ENCODE measurements at places on chromosomes 3 and 15.
A peak's percentile ranks its signal among the peaks of the same experiment; 100 is the strongest.

GRCh38 chr3:8767667-8768363 is 1.6 kb downstream of the OXTR start:
- peak; percentile 59 for DNase-seq

DNA sequence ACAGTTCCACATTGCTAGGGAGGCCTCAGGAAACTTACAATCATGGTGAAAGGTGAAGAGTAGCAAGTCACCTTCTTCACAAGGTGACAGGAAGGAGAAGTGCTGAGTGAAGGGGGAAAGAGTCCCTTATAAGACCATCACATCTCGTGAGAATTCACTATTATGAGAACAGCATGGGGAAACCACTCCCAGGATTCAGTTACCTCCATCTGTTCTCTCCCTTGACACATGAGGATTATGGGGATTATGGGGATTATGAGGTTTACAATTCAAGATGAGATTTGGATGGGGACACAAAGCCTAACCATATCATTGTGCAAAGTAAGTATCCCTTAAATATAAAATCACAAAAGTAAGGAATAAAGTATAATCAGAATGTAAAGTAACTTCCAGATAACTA is 375.9 kb upstream of the NAALADL2 start:
- no peak for DNase-seq

DNA sequence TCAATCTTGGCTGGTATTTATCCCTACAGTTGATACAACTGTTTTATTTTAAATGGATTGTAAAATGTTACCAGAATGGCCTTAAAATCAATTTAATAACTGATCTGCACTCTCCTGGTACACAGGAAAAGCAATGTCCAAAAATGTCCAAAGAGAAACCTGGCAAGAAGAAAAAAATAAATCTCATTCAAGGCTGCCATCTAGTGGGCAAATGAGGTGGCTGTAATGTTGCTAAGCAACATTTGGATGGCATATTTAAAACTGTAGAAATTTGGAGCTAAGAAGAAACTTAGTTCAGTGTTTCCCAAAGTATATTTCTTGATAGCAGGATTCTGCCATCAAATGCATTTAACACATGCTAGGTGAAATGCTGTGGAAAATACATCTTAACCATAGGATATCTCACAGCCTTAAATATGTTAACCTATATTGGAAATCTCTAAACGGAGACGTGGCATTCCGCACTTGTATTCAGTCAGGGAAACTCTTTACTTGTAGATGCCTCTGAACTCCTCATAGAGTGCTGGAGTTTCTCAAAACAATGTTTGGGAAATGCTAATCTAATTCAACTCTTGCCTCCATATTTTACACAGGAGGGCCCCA is 216.8 kb downstream of the ERC2 start:
- DNase-seq = peak; percentile 47

DNA sequence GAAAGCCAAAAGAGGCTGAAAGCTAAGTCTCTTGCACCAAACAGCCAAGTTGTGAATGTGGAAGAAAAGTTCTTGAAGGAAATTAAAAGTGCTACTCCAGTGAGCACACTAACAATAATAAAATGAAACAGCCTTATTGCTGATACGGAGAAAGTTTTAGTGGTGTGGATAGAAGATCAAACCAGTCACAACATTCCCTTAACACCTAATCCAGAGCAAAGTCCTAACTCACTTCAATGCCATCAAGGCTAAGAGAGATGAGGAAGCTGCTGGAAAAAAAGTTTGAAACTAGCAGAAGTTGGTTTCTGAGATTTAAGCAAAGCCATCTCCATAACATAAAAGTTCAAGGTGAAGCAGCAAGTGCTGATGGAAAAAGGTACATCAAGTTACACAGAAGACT is 288.8 kb upstream of the RARB start:
- no peak for DNase-seq

DNA sequence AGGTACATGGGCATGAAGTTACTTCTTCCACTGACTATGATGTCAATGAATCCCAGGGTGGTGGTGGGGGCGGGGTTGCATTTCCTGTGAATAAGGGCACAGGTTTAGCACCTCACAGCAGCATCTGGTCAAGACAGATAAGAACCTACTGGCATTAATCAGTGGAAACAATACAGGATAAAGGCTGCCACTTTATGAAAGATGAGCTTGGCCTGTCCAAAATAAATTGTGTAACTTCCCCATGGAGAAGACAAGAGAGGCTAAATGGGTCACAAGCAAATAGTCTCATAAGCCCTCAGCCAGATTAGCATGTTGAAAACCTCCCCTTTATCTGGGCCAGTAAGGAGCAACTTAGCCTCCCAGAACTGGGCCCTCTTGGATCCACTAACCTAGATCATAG is 27.4 kb upstream of the PLSCR2 start:
- DNase-seq = no peak

- DNase-seq = no peak
These were observed 625.5 kb upstream of the ZNF717 start for GRCh38 chr3:76410762-76411281.

GRCh38 chr3:143135150-143135549 is 15.6 kb downstream of the CHST2 start:
- DNase-seq = no peak

GRCh38 chr3:47910777-47911440 is 105.3 kb downstream of the MAP4 start:
- DNase-seq = no peak

DNA sequence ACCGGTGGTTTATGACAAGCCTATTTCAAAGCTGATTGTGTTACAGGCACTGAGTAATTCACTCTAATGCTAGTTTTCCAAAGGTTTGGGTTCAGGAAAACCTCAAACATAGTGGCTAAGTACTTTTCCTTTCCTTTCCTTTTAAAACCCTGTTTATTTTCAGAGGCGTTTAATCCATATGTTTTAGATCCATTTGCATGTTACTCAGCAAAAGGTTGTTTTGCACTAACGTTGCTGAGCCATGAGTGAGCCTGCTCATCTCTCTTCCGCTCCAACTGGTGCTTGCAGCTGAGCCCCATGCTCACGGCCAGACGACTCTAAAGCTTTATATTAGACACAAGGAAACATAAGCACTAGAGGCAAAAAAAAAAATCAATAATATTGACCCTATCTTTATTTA is 9.4 kb downstream of the CEMIP start:
- no peak for DNase-seq

DNA sequence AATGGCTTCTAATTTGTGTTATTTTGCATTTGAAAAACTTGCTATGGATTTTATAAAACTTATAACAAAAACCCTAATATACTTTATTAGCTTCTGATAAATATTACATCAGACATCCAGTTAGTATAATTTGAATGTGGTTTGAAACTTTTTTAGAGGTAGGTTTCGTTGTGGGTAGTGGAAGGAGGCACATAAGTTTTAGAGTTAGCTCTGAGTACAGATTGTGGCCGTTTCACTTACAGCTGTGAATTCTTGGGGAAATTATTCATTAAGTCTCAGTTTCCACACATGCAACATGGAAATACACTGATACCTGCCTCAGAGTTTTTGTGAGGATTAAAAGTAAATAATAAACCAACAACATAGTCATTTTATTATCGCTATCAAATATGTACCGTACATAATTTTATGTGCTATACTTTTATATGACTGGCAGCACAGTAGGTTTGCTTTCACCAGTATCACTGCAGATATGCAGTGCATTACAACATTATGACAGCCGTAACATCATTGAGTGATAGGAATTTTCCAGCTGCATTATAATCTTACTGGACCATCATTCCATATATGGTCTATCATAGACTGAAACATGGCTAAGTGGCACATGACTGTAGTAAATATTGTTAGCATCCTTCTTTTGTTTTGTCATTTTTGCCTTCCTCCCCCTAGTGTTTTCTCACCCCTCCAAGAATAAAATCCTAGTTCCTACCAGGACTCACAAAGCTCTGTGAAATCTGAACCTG is 175.6 kb downstream of the AKAP13 start:
- no peak for DNase-seq

DNA sequence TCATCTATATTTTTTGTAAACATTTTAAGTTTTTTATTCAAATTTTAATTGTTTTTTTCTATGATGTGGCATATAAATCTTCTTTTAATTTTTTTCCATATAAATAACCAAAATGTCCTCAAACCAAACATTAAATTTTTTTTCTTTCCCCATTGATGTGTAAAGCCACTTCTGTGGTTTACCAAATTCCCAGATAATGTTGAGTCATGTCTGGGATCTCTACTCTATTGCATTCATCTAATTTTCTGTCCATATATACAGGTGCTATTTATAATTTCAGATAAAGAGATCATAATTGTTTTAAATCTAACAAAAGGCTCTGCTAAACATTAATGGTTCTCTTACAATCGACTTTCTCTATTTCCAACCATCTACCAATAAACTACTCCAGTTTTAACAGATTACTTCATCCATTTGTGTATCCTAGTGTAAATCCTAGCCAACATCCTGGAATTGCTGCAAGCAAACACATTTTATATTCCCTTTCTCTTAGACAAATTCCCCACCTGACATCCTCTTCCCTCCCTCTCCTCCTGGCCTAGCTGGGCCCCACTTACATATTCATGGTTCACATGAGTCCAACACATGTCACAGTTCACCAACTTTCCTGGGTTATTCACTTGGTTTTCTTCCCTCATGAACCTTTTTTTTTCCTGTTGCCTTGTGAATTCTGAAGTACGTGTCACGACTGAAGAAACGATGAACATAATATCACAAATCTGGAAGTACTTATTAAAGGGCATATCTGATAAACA is 368.0 kb upstream of the AGTR1 start:
- DNase-seq = no peak

DNA sequence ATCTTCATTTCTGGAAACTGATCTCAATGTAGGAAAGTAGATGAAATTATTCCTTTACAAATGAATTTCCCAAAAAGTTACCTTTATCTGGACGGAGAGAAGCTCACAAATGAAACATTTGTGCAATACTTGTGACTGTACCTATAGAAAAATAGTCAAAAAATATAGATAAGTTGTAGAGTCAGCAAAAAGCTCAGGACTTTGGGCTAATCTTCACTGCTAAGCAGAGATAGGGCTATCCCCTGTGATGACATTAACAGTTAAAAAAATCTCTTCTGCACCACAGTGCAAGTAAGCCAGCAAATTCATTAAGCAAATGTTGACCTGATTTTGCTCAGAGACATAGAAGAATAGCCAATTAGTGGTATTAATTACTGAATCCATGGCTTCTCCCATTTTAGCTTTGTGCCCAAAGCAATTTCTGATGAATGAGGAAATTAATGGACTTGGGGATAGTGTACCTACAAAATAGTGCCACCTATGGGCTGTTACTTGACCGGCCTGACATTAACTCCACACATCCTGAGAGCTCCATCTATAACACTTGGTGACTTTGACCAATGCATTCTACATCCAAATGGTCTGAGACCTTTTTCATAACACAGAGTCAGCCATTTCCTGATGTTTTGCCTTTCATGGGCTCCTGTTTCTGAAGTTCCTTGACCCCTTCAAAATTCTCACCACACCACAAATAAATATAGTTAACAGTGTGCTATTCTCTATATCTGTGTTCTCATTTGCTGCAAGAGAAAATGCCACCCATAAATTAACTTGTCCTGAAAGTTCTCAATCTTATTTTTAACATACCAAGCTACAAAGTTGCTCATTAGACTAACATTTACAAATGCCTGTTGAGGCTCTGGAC is 105.0 kb downstream of the SSR3 start:
- no peak for DNase-seq

DNA sequence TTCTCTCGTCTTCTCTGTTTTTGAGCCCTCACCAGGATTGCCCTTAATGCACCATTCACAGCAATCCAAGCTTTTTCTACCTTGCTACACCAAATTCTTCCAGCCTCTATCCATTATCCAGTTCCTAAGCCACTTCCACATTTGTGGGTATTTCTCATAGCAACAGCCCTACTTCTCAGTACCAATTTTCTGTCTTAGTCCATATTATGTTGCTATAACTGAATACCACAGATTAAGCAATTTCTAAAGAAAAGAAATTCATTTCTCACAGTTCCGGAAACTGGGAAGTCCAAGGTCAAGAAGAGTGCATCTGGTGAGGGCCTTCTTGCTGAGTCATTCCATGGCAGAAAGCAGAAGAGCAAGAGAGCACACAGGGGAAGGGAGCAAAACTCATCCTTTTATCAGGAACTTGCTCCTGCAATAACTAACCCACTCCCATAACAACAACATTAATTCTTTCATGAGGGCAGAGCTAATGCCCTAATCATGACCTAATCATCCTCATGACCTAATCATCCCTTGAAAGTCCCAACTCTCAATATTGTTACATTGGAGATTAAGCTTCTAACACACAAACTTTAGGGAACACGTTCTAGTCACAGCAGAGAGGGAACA is 9.7 kb upstream of the EIF1B start:
- DNase-seq = no peak

- DNase-seq = no peak
These were observed 102.2 kb upstream of the MANF start for GRCh38 chr3:51282931-51283330.

- no peak for DNase-seq
These were observed 73.3 kb downstream of the NSMCE3 start for GRCh38 chr15:29196290-29196689.

GRCh38 chr15:67845974-67846373 is 6.1 kb upstream of the RNU6-1 start:
- DNase-seq = no peak

DNA sequence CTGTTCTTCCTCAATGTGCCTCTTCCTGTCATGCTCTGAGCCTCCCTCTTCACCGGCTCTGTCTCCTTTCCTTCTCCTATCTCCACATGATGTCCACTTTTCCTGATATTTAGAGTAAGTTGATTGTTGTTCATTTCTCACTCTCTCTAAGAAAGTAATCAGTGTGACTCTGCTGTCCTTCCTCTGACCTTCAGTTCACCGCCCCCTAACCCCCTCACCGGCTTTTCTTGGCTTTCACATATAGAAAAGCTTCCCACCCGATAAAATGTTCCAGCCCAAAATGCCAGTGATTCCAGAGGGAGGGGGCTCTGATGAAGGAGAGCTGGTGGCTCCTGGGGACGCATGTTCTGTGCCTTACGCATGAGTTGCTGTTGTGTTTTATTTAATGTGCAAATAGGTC is 120.5 kb upstream of the ABHD17C start:
- no peak for DNase-seq

GRCh38 chr3:63338351-63338750 is 60.2 kb downstream of the SYNPR start:
- DNase-seq = no peak

- no peak for DNase-seq
These were observed 66.2 kb upstream of the UBE2E1 start for GRCh38 chr3:23739536-23739935.

DNA sequence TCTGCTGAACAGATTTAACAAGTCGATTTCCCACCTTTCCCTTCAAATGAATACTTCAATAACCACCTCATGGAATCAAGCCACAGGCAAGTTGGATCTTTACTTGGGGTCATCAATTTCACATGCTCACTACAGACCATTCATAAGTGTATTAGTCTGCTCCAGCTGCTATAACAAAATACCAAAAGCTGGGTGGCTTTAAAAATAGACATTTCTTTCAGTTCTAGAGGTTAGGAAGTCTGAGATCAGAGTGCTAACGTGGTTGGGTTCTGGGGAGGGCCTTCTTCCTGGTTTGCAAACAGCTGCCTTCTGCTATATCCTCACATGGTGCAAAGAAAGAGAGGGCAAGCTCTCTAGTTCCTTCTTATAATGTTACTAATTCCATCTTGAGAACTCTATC is 5.1 kb downstream of the GPR176 start:
- DNase-seq = no peak

- DNase-seq = no peak
These were observed 63.1 kb downstream of the EDEM1 start for GRCh38 chr3:5250467-5251195.

Measured in ureter (tissue), 1 donor.